Adrenal gland (tissue), 19 donors: ENCODE measurements at places on chromosomes 4 and X. TPM values are rescaled to one million over a fixed set of nuclear protein-coding genes. Genes with fewer than 3 reads are reported as not detected.

- DNase-seq: no peak
Observed at GRCh38 chrX:78199851-78200250, 60.4 kb upstream of the TAF9B start.

DNA sequence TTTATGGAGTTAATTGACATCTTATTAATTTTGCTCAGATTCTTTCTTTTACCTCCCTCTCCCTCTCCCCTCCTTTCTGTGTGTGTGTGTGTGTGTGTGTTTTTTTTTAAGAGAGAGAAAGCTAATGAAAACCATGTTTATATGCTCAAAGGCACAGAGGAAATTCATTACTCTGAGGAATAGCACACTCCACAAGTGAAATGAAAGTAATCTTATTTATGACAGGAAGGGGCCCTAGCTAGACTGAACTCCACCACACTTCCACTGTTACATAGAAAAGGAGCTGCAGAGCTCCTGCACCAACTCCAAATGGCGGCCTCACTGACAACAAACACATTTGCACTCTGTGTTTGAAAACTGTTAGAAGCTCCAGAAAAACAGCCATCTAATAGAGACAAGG lies 150.6 kb downstream of the RASL11B start:
- DNase-seq: no peak

GRCh38 chr4:2789793-2790582 lies 2.9 kb upstream of the SH3BP2 start:
- DNase-seq: no peak

DNA sequence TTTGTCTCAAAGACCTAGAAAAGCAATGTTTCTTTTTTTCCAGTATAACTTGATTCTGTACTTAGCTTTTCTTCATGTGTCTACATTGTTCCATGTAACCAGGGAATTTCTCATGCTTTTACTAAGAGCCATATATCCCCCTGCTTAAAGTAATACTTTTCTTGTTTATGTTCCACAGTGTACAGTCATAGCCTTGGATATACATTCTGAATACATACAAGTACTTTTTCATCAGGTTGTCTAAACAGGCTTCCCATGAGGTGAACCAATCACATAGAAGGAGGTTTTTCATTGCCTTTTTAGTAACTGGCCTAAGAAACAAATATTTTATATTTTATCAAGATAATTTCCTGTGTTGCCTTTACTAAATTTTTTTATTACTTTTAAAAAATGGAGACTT lies 52.8 kb downstream of the SLC2A9 start:
- no peak for DNase-seq

DNA sequence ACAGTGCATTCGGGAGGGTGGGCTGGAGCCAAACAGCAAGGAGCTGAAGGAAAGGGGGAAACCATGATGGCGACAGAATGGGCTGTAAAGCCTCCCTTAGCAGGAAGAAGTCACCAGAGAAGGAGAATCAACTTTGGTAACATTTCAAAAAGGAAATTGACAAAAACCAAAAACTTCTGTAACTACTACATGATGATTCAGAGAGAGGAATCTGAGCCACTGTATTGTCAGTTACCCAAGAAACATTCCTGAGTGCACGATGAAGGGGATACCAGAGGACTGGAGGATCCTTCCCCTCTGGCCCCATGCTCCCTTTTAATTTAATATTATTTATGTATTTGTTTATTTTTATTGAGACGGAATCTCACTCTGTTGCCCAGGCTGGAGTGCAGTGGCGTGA lies 26.3 kb downstream of the PDHA1 start:
- no peak for DNase-seq

GRCh38 chrX:56764975-56765791 lies 36.1 kb downstream of the NBDY start:
- no peak for DNase-seq

Gene ZNF157
- total RNA-seq: 0.25 TPM

Gene VMA21
- total RNA-seq: 36.8 TPM

Gene DOK7
- total RNA-seq: 0.28 TPM
